ENCODE measurements at places on chromosomes 7 and 10. TPM values are rescaled to one million over a fixed set of nuclear protein-coding genes. Genes with fewer than 3 reads are reported as not detected.

GRCh38 chr7:99557196-99557607 is 1.2 kb upstream of the ZNF655 start:
- DNase-seq: no peak
- peaks cover 42% of the 10 kb centered on the region for H3K36me3 ChIP-seq
- H3K4me1 ChIP-seq: peaks cover 36% of the 10 kb centered on the region
- peak overlapping the region; percentile 68 for H3K4me3 ChIP-seq
- no peaks in the 10 kb centered on the region for H3K27me3 ChIP-seq

GRCh38 chr7:140060243-140060630 is 2.5 kb downstream of the PARP12 start:
- peak overlapping the region; percentile 82 for H3K4me3 ChIP-seq
- peaks cover 11% of the 10 kb centered on the region for H3K36me3 ChIP-seq
- no peak for DNase-seq
- H3K27ac ChIP-seq: peak overlapping the region; percentile 96
- H3K4me1 ChIP-seq: peaks cover 48% of the 10 kb centered on the region

DNA sequence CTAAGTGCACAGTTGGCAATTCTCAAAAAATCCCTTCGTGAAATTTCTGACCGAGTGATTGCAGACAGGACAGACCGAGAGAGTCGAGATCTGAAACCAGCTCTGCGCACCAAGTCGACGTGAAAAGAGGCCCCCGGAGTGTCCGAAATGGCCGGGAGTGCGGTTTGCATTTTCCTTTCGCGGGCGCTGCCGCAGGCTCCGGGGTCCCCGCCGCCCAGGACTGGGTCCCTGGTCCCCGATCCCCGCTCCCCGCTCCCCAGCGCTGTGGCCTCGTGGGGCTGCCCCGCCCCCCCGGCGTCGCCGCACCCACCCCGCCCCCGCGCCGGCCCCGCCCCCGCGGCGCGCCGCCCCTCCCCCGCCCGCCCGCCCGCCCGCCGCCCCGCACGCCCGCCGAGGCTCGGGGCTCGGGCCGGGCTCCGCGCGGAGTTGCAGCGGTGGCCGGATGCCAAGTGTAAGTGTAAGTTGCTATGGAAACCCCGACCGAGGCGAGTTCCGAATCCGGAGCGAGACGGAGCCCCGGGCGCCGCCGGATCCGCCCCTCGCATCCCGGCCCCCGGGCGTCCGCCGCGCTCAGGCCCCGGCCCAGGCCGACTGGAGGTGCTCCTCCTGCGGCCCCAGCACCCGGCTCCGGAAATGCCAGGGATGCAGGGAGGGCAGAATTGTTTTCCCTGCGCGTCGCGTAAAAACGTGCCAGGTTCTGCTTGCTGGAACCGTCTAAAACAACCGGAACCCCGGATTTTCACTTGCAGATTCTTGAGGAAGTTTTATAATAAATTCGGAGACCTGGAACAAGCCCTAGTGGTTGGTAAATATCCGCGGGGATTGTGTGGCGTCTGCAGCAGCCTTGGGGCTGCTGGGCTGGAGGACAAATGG is 4.6 kb downstream of the BMI1 start:
- H3K27me3 ChIP-seq: peaks cover 6% of the 10 kb centered on the region
- peak overlapping the region; percentile 63 for H3K4me3 ChIP-seq
- H3K27ac ChIP-seq: peak overlapping the region; percentile 48
- H3K4me1 ChIP-seq: peaks cover 28% of the 10 kb centered on the region
- DNase-seq: peak; percentile 84
- peaks cover 33% of the 10 kb centered on the region for H3K36me3 ChIP-seq

GRCh38 chr10:108989976-108990375 is 933.3 kb downstream of the XPNPEP1 start:
- no peaks in the 10 kb centered on the region for H3K36me3 ChIP-seq
- no peak for DNase-seq
- H3K4me1 ChIP-seq: no peaks in the 10 kb centered on the region
- H3K27ac ChIP-seq: no peak overlapping the region
- no peak overlapping the region for H3K4me3 ChIP-seq
- no peaks in the 10 kb centered on the region for H3K27me3 ChIP-seq

DNA sequence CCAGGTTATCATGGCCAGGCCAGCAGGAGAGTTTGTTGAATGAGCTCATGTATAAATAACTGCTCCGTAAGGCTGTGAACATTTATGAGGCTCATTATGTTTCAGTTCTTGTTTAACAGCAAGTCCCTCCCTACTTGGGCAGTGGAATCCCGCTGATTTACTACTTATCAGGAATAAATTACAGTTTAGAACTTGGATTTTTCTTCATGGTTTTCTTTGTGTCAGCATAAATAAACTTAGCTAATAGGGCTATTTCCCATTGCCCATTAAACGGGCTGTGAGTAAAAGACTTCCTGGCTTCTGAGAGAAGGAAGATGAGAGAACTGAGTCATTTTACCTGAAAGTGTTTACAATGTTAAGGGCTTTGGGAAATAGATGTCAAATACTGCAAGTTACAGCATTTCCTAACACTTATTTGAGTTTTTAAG is 701.6 kb upstream of the ANKRD30A start:
- no peaks in the 10 kb centered on the region for H3K4me1 ChIP-seq
- H3K4me3 ChIP-seq: no peak overlapping the region
- no peaks in the 10 kb centered on the region for H3K27me3 ChIP-seq
- DNase-seq: no peak

- H3K4me3 ChIP-seq: no peak overlapping the region
- H3K36me3 ChIP-seq: no peaks in the 10 kb centered on the region
- H3K4me1 ChIP-seq: peaks cover 7% of the 10 kb centered on the region
- no peak overlapping the region for H3K27ac ChIP-seq
Measured at GRCh38 chr7:127833641-127834040, 181.6 kb downstream of the SND1 start.

GRCh38 chr10:13724484-13724883 is 137.7 kb downstream of the PRPF18 start:
- DNase-seq: no peak
- no peaks in the 10 kb centered on the region for H3K36me3 ChIP-seq
- no peaks in the 10 kb centered on the region for H3K27me3 ChIP-seq
- H3K27ac ChIP-seq: no peak overlapping the region

DNA sequence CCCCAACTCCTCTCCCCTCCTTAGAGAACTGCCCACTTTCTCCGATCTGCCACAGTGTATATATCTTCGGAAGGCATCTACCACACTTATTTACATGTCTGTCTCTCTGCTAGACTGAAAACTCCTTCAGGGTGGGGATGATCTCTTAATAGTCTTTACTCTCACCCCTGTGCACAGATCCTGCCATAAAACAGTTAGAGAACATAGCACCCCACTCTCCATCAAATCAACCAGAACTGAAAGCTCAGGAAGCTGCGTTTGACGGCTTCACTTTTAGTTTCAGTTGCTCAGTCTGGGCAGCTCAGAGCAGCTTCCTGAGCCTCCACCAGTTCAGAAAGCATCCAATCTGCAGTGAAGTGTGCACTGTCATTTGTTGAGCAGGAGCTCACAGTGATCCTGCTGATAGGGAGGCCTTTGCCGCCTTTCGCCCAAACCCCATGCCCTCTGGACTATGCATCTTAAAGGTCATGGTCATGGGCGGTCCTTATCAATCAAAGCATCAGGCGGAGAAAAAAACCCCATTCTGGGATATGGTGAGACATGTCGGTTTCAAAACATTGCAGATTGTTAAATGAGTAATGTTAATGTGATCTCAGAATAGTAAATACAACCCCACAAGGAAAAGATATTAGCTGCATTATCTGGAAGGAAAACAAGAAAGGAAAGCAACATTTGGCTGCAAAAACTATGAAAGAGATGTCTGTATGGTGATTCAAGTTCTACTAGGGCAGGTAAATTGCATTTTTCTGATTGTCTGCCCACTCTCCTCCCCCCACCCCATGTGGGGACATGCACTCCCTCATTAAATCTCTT is 167.1 kb upstream of the ADO start:
- H3K4me3 ChIP-seq: peak overlapping the region; percentile 12
- H3K36me3 ChIP-seq: no peaks in the 10 kb centered on the region
- H3K27me3 ChIP-seq: no peaks in the 10 kb centered on the region
- H3K27ac ChIP-seq: peak overlapping the region; percentile 84

DNA sequence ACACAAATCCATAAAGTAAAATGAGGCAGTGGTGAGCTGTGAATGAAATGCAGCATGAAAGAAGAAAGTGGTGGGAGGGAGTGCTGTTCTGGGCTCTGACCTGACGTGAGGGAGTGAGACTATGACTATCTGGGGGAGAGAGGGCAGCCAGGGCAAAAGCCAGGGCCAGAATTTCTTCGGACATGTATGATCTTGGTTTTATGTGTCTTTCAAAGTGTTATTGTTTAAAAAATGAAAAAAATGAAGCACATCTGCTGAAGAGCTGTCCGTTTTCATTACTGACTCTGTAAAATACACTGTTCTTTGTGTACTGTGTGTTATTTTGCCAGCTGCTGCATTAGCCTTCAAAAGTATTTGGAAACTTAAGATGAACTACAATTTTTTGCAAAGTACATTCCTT is 70.2 kb upstream of the KLF14 start:
- H3K4me1 ChIP-seq: no peaks in the 10 kb centered on the region
- no peaks in the 10 kb centered on the region for H3K36me3 ChIP-seq
- no peak overlapping the region for H3K27ac ChIP-seq
- no peak for DNase-seq
- H3K4me3 ChIP-seq: no peak overlapping the region
- H3K27me3 ChIP-seq: no peaks in the 10 kb centered on the region

- peaks cover 2% of the 10 kb centered on the region for H3K4me1 ChIP-seq
- DNase-seq: no peak
- H3K27me3 ChIP-seq: peaks cover 25% of the 10 kb centered on the region
- H3K27ac ChIP-seq: peak overlapping the region; percentile 76
- H3K36me3 ChIP-seq: no peaks in the 10 kb centered on the region
Measured at GRCh38 chr7:140639366-140640053, 1.1 kb downstream of the DENND2A start.

DNA sequence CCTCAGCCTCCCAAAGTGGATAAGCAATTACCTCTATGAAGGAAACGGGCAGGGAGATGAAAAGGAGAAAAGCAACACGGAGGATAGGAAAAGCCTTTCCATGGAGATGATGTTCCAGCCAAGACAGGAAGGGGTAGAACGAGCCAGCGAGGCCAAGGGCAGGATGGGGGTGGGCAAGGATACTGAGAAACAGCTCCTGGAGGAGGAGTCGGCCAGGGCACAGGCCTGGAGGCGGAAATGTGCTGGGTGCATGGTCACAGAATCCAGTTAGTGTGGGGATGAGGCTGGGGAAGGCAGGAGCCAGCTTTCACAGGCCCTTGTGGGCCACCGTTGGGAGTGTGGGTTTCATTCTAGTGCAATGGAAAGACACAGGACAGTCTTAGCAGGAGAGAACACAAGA is 162.6 kb downstream of the JAZF1 start:
- no peak overlapping the region for H3K27ac ChIP-seq
- H3K27me3 ChIP-seq: no peaks in the 10 kb centered on the region
- no peak overlapping the region for H3K4me3 ChIP-seq
- DNase-seq: no peak

GRCh38 chr7:98760201-98760651 is 109.6 kb downstream of the TMEM130 start:
- H3K27me3 ChIP-seq: no peaks in the 10 kb centered on the region
- no peaks in the 10 kb centered on the region for H3K4me1 ChIP-seq
- DNase-seq: no peak
- H3K4me3 ChIP-seq: no peak overlapping the region
- no peak overlapping the region for H3K27ac ChIP-seq

GRCh38 chr7:45052011-45052410 is 36.8 kb downstream of the NACAD start:
- no peaks in the 10 kb centered on the region for H3K4me1 ChIP-seq
- peaks cover 37% of the 10 kb centered on the region for H3K36me3 ChIP-seq
- DNase-seq: no peak

- DNase-seq: no peak
- no peaks in the 10 kb centered on the region for H3K36me3 ChIP-seq
- H3K4me3 ChIP-seq: no peak overlapping the region
- H3K27me3 ChIP-seq: peaks cover 13% of the 10 kb centered on the region
- H3K4me1 ChIP-seq: peaks cover 3% of the 10 kb centered on the region
Measured at GRCh38 chr7:148979827-148980226, 48.5 kb downstream of the PDIA4 start.

- no peaks in the 10 kb centered on the region for H3K4me1 ChIP-seq
- no peaks in the 10 kb centered on the region for H3K27me3 ChIP-seq
- no peak for DNase-seq
- no peaks in the 10 kb centered on the region for H3K36me3 ChIP-seq
- H3K27ac ChIP-seq: no peak overlapping the region
Measured at GRCh38 chr10:97139651-97140048, 46.1 kb downstream of the SLIT1 start.

GRCh38 chr7:36430186-36430585 is 40.5 kb downstream of the ANLN start:
- H3K4me1 ChIP-seq: no peaks in the 10 kb centered on the region
- H3K27me3 ChIP-seq: no peaks in the 10 kb centered on the region
- no peak overlapping the region for H3K4me3 ChIP-seq
- DNase-seq: no peak
- H3K36me3 ChIP-seq: no peaks in the 10 kb centered on the region

DNA sequence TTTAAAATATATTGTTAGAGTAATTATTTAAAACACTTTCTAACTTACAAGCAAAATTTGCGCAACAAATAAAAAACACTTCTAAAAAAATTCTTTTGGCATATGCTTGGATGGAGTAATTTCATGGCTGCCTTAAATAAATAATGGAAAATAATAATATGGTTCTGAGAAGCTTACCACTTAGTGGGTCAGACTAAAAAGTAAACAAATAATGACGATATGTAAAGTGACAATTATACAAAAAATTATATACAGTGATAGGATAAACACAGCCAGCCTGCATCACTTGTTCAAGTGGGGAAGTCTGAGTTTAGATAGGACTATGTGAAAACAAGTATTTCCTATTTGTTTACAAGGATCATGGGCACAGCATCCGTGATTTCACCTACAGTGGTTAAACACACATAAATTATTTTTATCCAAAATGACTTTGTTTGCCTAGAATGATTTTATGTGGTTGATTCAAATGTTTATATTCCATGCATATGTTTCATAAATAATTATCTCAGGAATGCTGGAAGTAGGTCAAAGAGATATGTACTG is 141.7 kb upstream of the SEMA3D start:
- no peak overlapping the region for H3K4me3 ChIP-seq
- no peaks in the 10 kb centered on the region for H3K4me1 ChIP-seq
- H3K27ac ChIP-seq: no peak overlapping the region

GRCh38 chr10:113340282-113340681 is 212.6 kb upstream of the HABP2 start:
- H3K4me1 ChIP-seq: no peaks in the 10 kb centered on the region
- H3K27ac ChIP-seq: no peak overlapping the region
- no peaks in the 10 kb centered on the region for H3K36me3 ChIP-seq
- no peaks in the 10 kb centered on the region for H3K27me3 ChIP-seq

ZNF365 gene
- 1.3 TPM for total RNA-seq

IL2RA gene
- total RNA-seq: 4.3 TPM

CCDC172 gene
- not detected for total RNA-seq

ZNF727 gene
- total RNA-seq: 5.5 TPM

PIK3AP1 gene
- total RNA-seq: 65.2 TPM

UCMA gene
- not detected for total RNA-seq

KLF14 gene
- total RNA-seq: not detected

TMEM196 gene
- not detected for total RNA-seq

BCL7B gene
- total RNA-seq: 71.8 TPM

SAP25 gene
- total RNA-seq: 6.4 TPM
